ENCODE measurements at places on chromosomes 6 and 20. TPM values are rescaled to one million over a fixed set of nuclear protein-coding genes. Genes with fewer than 3 reads are reported as not detected.

- DNase-seq: no peak
Measured at GRCh38 chr6:16698162-16698533, 63.1 kb downstream of the ATXN1 start.

DNA sequence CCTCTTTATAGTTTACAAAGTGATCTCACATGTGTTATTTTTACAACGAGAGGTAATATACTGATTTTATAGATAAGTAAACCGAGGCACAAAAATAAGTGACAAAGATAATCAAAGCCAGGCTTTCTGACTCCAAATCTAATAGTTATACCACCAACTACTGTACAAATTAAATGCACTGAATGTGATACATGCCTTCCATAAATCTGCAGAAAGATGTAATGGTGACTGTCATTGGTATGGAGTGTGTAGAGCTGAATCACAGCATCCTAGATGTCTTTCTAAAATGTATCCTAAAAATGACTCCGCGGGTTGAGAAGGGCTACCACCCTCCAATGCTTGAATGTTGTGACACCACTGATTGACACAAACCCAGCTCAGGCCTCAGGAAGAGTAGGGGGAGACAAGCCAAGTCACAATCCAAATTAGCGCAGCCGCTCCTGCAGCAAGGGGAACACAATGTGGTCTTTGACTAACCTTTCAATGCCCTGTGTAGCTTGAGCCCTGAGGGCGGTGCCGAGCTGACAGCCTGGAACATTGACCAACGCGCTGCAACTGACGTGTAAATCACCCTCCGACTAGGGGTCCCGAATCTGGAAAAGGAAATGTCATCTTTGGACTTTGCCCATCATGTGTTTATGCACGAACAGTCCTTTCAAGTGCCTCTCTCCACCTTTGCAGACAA is 136.8 kb downstream of the OLIG3 start:
- no peak for DNase-seq

DNA sequence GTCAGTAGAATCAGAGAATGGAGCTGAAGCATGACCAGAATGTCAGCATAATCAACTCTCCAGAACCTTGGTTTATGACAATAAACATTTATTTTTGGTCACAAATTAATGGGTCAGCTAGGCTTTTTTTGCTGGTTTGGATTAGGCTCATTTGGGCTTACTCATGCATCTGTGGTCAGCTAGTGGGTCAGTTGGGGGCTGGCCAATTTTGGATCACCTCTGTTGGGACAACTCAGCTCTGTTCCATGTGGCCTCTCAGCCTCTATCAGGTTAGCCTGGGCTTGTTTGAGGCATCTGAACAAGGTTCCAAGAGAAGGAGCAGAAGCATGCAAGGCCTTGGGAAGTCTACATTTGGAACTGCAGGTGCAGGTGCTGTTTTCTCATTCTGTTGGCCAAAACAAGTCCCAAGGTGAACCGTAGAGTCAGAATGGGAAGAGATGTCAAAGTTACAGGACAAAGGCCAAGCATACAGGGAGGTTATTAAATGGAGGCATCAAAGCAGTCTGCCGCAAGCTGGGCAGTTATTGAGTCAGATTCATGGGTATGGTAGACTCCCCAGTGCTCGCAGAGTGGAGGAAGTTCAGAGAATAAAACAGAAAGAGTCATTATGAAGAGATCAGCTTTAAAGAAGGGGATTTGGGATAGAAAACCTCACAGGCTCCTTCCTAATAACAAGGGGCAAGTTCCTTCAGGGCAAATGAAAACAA is 173.0 kb downstream of the PLCB4 start:
- no peak for DNase-seq

DNA sequence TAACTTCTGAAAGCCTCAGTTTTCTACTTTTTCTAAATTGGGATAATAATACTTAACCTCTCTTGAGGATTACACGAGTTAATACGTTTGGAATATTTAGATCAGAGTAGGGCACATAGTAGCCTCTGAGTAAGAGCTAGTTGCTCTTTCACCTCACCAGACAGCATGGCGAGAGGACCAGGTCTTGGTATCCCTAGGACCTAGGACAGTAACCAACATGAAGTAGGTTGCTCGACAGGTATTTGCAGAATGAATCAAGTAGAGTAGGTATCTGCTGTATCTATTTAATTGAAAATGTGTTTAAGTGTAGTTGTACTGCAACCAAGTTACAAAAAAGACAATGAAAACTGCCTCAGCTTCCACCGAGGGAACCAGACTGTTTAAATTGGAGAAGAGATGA is 1.4 kb downstream of the CDC5L start:
- no peak for DNase-seq

GRCh38 chr6:130037207-130037811 is 18.9 kb downstream of the L3MBTL3 start:
- DNase-seq: no peak

Gene PMEPA1
- total RNA-seq: 22.4 TPM
